ENCODE measurements at places on chromosomes 4 and X.

DNA sequence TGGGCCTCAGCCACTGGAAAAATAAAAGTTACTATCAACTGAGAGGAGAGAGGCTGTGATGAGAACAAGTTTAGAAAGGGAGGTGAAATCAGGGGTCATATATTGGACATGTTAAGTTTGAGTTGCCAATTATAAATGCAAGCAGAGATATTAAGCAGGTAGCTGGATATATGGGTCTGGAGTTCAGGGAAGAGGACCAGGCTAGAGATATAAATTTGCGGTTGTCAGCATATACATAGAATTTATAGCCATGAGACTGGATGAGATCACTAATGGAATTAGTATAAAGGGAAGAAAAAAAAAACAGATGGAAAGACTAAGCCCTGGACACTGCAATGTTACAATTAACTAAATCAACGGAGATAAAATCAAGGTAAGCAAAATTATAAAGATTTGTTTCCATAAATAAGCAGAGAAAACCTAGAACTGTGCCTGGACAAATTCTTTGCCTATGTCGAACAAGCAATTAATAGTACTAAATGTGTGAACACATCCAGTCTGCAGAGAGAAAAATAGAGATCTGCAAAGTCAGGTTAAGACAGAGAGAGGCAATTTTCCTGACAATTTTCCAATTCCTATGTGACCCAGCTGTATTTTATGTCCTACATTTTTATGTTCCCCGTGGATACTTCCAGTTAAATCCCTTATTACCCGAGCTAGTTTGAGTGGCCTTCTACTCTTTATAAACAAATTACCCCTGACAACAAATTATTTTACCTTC lies 265.4 kb downstream of the GASK1B start:
- DNase-seq: no peak

- peak; percentile 83 for DNase-seq
Measured at GRCh38 chr4:186725469-186726425, 2.1 kb upstream of the FAT1 start.

DNA sequence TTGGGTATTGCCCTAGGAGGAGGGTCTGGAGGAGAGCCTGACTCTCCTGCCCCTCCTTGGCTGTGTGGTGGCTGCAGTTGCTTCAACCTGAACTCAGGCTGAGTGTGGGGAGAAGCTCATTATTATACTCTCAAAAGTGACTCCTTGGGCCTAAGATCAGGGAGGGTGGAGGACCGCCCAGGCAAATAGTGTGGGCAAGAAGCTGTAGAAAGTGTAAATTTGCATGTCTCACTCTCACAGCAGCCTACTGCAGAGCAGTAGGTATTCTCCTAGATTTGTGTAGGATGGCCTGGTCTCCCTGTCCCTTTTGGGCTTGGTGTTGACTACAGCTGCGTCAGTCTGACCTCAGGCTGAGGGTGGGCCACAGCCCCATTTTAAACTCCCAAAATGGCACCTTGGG lies 156.1 kb downstream of the ZNF330 start:
- no peak for DNase-seq

- peak; percentile 57 for DNase-seq
Measured at GRCh38 chr4:121758925-121759568, 5.9 kb downstream of the SMIM43 start.

DNA sequence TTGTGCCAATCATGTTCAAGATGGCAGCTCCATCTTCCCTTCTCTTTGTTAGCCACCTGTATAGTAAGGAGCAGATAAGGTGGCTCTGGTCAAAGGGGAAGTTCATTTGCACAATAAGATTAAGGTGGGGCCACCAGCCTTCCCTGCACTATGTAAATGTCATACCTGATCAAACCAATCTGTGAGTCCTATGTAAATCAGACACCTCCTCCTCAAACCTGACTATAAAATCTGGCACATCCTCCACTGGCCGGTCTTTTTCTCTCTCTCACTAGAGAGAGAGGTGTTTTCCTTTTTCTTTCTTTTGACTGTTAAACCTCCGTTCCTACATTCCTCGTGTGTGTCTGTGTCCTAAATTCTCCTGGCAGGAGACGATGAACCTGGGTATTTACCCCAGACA lies 572.5 kb upstream of the AADAT start:
- DNase-seq: no peak

- DNase-seq: no peak
Measured at GRCh38 chr4:20416800-20417199, 165.1 kb downstream of the SLIT2 start.

DNA sequence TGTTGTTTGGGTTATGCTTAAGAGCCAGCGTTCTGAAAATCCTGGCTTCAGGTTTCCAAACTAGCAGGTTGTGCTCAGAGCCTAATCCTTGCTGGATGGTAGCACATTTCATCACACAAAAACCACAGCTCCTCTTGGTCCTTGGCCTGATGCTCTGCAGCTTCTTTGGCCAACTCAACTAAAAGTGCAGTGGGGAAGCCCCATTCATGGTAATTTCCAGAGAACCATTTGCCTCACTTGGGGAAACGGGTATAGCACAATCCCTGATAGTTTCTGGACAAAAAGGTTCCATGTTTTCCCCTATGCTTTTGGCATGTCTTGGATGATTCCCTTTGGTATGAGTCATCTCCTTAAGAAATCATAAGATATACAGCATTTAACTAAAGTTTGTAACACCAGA lies 78.7 kb downstream of the SYNPO2 start:
- peak; percentile 82 for DNase-seq

GRCh38 chr4:117154251-117154650 lies 68.9 kb upstream of the TRAM1L1 start:
- DNase-seq: no peak

DNA sequence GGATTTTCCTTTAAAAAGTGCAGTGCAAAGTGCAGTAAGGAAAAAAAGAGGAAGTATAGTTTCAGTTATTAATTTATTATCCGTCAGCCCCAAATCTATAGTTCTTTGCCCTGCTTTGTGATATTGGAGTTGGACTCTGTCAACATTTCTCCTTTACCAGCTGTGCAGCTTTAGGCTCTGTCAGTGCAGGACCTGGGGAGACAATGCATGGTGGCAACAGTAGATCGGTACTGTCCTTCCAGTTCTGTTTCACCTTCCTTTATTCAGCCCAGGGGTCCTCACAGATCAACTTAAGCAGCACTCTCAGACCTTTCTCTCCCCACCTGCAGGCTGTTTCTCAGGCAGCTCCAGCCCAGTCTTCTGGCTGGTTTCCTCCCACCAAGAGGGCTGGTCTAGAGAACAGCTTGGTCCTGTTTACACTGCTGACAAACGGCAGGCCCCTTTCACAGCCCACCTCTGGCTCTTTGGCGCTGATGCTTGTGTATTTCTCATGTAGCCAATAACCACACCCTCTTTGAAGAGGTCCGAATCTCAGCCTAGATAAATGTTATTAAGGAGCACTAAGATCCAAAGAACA lies 71.6 kb downstream of the MCUB start:
- no peak for DNase-seq

- DNase-seq: no peak
Measured at GRCh38 chrX:29422034-29422433, 793.3 kb upstream of the MAGEB2 start.

DNA sequence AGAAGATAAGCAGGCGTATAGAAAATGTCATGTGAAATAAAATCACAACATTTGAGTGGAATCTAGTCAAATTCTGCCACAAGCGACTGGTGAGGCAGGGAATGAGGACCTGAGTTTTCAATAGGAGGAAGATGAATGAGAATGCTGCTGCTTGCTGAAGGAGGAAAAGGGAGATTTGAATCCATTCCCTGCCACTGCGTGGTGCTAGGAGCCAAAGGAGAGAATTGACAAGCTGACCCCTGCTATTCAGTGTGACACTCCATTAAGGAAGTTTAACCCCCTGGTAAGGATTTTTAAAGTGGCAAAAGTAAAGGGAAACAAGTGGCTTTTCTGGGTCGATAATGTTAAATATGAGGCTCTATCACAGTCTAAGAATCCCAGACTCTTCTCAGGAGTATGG lies 314.0 kb downstream of the NAF1 start:
- DNase-seq: no peak

DNA sequence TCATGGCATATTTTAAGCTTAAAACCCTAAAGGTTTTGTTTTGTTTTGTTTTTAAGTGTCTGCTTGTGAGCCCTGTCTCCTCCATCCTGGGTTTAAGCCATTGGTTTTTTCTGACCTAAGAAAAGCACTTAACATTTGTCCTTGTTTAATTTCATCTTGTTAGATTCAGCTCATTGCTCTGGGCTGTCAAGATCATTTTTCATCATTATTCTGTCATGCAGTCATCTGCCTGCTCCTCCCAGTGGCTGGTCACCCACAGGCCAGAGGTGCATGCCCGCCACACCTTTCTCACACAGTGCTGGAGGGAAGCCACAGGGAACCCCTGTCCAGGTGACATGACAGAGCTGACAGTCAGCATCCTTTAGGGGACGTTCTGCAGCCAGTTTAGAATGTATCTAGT lies 11.7 kb upstream of the REELD1 start:
- no peak for DNase-seq

All from MCF 10A (cell line).